ENCODE measurements at places on chromosomes 13 and 19. TPM values are rescaled to one million over a fixed set of nuclear protein-coding genes. Genes with fewer than 3 reads are reported as not detected.

DNA sequence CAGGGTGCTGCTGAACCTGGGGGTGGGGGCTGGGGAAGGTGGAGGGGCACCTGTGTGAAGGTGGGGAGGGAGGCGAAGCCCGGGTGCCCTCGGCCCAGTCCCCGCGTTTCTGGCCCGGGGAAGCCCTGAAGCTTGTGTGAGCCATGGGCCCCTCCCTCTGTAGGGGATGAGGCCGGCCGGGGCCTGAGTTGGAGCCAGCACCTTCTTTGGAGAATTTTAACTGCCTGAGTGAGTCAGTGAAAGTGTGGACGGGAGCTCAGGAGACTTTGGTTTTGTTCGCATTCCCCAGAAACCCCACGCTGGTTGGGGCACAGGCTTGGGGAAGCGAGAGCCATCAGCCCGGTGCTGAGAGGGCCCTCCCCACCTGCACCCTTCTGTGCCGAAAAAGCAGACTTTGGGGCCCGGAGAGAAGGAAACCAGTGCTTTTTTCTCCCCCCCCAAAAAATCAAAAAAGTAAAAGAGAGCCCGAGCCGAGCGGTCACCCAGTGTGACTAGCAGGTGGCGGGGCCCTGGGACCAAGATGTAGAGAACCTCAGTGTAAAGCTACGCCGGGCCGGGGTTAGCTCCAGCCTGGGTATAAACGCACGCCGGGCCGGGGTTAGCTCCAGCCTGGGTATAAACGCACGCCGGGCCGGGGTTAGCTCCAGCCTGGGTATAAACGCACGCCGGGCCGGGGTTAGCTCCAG lies 45.1 kb downstream of the TMEM255B start:
- no peak for DNase-seq

DNA sequence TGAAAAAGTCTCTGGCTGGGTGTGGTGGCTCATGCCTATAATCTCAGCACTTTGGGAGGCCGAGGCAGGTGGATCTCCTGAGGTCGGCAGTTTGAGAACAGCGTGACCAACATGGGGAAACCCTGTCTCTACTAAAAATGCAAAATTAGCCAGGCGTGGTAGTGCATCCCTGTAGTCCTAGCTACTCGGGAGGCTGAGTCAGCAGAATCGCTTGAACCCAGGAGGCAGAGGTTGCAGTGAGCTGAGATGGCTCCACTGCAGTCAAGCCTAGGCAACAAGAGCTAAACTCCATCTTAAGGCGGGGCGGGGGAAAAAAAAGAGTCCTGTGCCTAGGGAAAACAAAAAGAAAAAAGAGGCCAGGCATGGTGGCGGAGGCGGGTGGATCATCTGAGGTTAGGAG lies 2.2 kb downstream of the ZNF43 start:
- no peak for DNase-seq

- no peak for DNase-seq
Measured at GRCh38 chr13:93750676-93751075, 524.1 kb downstream of the GPC6 start.

DNA sequence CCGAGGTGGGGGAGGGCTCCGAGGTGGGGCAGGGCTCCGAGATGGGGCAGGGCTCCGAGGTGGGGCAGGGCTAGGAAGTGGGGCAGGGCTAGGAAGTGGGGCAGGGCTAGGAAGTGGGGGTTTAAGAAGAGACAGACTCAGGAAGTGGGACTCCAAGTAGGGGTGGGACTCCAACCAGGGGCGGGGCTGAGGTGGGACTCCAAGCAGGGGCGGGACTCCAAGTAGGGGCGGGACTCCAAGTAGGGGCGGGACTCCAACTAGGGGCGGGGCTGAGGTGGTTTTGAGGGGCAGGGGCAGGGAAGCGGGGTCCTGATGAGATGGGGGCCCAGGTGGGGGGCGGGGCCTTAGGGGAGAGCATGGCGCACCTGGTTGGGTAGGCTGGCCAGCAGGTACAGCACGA lies 13.6 kb downstream of the CFD start:
- DNase-seq: no peak

GRCh38 chr13:59545007-59545406 lies 618.7 kb downstream of the DIAPH3 start:
- DNase-seq: no peak

PRODH2 gene
- total RNA-seq: not detected

GARIN5A gene
- 11.0 TPM for total RNA-seq

All from gastrocnemius medialis (tissue), 4 donors.